ENCODE measurements at places on chromosomes 6 and 20.
A peak's percentile ranks its signal among the peaks of the same experiment; 100 is the strongest.

DNA sequence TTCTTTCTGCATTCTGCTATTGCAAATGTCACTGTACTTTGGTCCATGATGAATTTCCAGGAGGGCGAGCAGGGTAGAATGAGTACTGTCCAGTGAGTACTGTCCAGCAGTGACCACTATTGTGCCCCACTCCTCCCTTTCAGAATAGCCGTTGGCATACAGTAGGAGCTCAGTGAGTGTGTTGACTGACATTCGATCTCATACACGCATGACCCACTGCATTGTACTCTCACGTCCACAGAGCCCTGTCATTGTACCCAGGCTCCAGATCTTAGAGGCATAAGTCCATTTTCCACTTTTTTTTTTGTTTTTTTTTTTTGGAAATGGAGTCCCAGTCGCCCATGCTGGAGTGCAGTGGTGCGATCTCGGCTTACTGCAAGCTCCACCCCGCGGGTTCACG lies 8.2 kb downstream of the DYNLRB1 start:
- no peak for DNase-seq

GRCh38 chr6:142933701-142934100 lies 11.3 kb downstream of the HIVEP2 start:
- no peak for DNase-seq

DNA sequence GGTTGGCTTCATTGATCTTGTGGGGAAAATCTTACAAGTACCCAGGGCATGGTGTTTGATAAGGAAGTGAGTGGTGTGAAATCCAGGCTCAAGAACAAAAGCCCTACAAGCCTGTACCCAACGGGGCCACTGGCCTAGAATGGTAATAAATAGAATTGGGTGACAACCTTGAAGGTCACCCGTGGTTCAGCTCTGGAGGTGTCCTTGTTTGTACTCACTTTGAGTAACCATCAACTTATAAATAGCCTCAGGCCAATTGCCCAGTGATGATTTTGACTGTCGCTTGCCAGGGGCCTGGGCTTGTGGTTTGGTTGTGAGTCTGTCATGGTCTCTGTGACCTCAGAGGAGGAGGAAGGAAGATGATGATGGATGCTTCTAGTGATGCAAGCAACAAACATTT lies 87.8 kb downstream of the PHACTR3 start:
- no peak for DNase-seq

DNA sequence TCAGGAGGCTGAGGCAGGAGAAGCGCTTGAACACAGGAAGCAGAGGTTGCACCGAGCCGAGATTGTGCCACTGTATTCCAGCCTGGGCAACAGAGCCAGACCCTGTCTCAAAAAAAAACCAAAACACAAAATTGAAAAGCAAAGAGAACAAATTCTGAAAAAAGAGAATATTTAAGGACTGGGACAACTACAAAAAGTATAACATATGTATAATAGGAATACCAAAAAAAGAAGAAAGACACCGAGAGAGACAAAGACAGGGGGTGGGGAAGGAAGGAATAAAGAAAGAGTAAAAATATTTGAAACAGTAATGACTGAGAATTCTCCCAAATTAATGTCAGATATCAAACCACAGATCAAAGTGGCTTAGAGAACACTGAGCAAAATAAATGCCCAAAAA lies 5.5 kb upstream of the ZNF391 start:
- no peak for DNase-seq

- DNase-seq: peak; percentile 68
These were observed 76.0 kb upstream of the CD93 start for GRCh38 chr20:23161968-23162696.

- no peak for DNase-seq
These were observed 8.3 kb downstream of the VSTM2L start for GRCh38 chr20:37911261-37911660.

- DNase-seq: no peak
These were observed 5.6 kb upstream of the CFB start for GRCh38 chr6:31940256-31940664.

DNA sequence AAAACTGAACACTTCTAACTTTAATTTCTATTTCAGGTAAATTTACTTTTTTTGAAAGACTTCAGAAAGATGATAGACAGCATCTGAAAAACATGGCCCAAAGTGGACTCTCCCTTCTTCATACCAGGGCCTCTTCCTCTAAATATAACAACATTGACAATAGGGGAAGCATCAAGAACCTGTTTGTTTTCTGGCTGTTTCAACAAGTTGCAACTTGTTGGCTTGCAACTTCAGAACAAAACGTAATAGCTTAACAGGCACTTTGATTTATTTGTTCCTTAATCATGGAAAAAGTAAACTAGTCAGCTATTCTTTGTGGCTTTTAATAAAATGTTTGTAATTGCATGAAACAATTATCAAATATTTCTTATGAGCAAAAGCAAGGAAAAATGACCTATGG lies 34.3 kb downstream of the RGS17 start:
- DNase-seq: no peak

DNA sequence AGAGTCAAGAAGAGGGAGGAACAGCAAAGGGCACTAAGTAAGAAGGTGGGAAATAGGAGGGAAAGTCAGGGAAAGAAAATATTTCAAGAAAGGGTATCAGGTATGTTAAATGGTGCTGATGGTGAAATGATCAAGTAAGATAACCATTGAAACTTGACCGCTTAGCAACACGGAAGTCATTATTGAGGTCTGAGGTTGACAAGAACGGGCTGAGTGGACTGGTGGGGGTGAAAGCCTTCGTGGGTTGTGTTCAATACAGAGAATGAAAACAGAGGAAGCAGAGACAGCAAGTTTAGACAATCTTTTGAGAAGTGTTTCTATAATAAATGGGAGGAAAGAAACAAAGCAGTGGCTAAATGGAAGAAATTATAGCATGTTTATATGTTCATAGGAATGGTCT lies 72.0 kb downstream of the LIN28B start:
- DNase-seq: no peak

GRCh38 chr20:9441948-9442347 lies 72.4 kb upstream of the LAMP5 start:
- peak; percentile 7 for DNase-seq

DNA sequence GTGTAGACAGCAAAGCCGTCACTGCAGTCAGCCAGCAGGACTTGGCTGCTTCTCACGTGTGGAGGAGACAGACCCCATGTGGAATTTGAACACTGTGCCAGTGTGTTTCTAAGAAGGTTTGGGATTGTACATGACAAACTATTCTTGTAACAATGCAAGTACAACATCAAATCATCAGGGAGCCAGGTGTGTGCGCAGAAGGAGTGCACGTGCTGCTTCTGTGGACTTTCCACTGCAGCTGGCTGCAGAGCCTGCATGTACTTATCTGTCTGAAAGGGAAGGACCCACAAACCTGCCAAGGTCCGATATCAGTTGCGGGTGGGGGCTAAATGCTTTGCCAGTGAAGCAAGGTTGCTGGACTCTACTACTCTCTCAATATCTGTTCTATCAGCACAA lies 211.6 kb downstream of the WDR27 start:
- no peak for DNase-seq

- DNase-seq: no peak
These were observed 54.7 kb upstream of the SNRPB2 start for GRCh38 chr20:16675001-16675564.

DNA sequence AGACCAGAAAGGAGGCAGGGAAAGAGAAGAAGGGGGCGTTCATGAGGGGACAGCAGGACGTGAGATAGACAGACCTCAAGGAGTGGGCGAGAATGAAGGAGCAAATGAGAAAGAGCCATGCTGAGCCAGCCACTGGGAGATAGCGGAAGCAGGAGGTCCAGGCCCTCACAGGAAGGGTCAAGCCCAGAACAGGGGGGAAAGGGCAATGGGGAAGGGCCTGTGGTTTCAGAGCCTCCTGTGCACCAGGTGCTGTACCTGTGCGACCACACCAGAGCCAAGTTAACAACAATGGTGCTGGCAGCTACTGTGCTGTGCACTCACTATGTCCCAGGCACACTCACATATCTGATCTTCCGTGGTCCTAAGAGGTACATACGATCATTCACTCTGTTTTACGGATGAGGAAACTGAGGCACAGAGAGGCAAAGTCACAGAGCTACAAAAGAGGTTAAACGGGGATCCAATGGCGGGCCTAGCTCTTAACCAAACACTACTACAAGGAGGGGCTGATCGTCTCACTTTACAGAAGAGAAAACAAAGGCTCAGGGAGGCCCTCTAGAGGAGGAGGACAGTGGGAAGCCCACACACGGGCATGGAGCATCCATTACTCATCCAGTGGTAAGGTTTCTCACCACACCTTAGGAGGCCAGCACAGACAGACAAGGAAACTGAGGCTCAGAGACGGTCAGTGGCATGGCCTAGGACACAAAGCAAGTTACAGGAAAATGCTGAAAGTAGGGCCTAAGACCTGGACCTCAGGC lies 129.1 kb downstream of the PREX1 start:
- DNase-seq: no peak

DNA sequence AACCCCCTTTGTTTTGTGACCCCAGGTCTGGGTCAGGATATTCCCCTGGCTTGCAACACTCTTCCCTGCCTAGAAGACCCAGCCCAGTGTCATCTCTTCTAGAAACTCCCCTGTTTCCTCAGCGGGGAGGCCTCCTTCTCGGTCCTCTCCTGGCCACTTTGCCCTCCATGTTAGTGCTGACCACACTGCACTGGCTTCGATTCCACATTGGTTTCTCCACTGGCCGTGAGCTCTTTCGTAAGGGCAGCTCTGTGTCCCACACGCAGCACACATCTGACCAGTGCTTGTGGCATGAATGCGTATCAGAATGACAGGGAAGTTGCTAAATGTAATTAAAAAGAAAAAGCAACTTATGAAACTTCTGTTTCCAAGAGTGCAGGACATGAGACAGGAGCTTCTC lies 49.4 kb upstream of the FNDC1 start:
- DNase-seq: peak; percentile 63

DNA sequence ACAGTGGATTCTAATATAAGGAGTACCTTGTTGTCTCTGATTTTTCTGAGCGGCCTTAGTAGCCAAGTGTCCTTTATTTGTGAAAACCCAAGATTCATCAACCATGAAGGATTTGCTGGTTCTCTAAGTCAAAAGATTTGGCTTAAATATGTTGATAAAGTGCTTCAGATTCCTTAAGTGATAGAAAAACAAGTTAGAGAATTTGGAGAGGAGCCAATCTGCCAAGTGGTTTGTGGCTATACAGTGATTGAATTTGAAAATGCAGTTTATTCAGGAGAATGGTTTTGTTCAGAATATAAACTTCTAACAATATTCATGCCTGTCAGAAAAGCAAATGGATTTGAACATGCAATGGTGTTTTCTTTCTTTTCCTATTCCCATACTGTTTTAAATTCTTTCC lies 54.8 kb downstream of the CAP2 start:
- no peak for DNase-seq

DNA sequence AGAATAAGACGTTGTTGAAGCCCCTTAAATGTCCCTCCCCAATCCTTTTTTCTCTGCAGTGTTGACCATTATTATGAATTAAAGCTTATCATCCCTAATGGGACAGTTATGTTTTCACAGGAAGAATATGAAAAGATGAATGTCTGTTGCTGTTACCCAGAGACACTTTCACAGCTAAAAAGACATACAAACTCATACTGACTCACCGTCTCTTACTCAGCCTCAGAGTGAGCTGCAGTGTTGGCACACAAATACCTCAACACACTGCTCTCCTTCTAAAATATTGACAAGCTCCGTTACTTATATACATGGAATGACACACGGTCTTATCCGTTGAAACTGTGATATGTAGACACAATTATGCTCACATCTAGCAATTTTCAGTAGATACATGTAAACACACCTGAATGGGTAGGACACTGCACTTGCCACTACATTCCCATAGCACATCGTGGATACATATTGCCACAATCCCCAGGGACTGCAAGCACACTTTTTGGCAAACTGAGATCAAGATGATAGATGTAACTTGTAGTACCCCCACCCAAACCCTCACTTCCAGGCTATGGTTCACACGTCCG lies 9.6 kb upstream of the SAPCD1 start:
- no peak for DNase-seq

- DNase-seq: peak; percentile 47
These were observed 154.9 kb downstream of the ESR1 start for GRCh38 chr6:151962246-151962846.

DNA sequence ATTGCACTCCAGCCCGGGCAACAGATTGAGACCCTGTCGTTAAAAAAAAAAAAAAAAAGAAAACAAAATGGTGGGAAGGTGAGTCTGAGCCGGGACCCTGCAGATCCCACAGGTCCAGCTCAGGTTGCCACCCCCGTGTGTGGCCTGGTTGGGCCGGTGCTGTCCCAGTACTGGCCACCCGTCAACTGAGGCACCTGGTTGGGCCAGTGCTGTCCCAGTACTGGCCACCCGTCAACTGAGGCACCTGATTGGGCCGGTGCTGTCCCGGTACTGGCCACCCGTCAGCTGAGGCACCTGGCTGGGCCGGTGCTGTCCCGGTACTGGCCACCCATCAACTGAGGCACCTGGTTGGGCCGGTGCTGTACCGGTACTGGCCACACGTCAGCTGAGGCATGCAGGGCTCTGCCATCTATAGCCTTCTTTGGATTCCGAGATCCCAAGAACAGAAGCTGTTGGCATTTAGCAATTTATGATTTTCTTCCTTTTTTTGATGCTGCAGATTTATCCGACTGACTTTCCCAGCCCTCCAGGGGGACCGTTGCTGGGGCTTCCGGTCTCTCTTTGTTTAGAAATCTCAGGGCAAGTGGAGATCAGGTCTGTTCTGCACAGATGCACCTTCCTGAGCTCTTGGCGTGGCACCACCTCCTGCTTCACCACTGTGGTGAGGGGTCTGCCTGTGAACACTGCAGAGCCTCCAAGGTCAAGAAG lies 113.8 kb downstream of the SYCP2 start:
- no peak for DNase-seq

DNA sequence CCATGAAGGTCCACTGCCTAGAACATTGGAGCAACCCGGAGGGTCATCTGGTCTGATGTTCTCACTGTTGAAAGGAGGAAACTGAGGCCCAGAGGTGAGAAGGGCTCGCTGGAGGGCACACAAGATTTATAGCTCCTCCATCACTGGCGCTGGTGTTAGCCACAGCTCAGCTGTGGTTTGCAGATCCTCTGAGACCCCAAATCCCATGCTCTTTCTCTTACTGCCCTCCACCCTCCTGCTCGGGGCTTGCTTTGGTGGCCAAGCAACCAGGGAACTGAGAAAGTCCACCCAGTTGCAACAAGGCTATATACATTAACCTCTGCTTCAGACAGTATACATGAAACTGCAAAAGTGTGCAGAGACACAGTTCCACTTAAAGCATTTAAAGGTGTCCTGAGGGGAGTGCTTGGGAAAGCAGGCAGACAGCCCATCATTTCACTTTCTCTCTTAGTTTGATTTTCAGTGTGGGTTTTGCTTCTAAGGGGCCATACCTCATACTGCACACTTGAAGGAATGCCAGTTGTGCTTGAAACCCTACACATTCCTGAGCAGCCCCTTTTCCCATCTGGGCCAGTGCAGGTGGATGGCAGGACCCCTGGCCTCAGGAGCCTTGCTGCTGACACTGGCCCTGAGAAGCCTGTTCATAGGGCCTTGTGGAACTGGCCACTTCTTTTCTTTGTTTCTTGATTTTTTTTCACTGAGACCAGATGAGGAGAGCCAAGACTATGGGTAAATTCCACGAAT lies 347.6 kb downstream of the CDC5L start:
- DNase-seq: no peak

GRCh38 chr6:82841309-82841708 lies 224.3 kb downstream of the UBE3D start:
- no peak for DNase-seq

All from NB4 (cell line).